ENCODE measurements at places on chromosomes 1 and 21.

DNA sequence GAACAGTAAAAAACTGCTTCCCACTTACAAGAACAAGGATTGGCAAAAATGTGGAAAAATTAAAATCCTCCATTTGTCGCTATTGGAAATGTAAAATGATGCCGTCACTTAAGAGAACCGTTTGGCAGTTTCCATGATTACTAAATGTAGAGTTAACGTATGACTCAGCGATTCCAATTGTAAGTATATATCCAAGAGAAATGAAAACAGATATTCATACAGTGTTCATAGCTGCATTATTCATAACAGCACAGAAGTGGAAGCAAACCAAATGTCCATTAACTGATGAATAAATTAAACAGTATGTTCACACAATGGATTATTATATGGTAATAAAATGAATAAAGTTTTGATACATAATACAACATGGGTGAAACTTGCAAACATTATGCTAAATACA is 971.0 kb downstream of the AMY1C start:
- no peak for DNase-seq

GRCh38 chr1:224087286-224087794 is 26.6 kb upstream of the FBXO28 start:
- no peak for DNase-seq

DNA sequence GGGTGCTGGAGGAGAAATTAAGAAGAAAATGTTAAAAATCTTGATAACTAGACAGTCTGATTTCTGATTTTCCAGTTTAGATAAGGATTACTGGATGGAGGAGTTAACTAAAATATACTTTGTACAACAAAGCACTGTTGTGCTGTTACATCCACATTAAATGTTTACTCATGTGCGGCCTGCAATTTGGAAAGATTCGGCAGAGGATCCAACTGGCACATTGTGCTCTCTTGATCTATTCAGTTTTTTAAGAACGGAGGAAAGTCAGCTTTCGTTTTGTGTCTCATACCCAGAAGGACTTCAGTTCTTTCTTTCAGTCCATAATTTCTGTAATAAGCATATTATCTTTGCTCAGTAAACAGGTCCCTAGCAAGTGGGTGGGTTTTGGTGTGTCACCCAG is 52.5 kb downstream of the UCK2 start:
- no peak for DNase-seq

GRCh38 chr1:165481820-165482532 is 37.0 kb upstream of the RXRG start:
- DNase-seq, result no peak

DNA sequence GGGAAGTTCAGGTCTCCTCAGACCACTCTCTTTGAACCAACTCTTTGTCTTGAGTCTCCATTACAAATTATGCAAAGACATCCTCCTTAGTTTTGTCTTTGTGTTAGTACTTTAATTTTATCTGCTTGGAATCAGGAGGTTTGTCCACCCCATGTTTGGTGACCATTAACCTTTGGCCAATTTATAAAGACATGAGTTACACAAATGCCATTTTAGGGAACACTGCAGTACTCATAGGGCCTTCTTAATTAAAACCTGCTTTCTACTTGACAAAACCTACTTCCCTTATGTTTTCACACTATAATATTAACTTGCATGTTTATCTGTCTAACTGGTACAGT is 7.9 kb upstream of the CDC73 start:
- DNase-seq, result no peak

DNA sequence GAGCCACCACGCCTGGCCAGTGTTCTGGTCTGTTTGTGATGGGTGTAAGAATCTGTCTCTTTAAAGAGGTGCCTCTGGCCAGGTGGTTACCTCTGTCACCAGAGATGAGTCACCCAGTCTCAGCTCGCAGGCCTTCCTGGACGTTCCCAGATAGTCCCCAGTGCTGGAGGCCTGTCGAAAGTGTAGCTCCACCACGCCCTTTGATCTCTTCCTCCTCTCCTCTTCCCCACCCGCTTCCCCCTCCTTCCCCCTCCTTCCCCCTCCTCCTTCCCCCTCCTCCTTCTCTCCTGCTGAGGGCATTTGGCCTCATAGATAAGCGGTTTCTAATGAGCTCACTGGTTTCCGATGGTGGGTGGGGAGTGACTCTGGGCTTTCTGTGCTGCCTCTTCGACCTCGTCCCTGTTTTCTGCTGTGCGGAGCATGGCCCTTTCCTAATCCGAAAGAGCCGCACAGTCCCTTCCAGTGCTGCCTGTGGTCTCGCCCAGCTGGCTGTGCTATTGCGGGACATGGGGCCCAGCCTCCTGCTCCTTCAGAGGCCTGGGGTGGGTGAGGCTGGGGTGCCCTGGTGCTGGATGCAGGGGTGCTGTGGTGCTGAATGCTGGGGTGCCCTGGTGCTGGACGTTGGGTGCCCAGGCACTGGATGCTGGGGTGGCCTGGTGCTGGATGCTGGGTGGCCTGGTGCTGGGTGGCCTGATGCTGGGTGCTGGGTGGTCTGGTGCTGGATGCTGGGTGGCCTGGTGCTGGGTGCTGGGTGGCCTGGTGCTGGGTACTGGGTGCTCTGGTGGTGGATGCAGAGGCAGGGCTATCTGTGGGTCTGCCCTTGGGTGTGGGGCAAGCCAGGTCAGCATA is 19.2 kb downstream of the AGPAT3 start:
- DNase-seq, result peak; percentile 50

Measured in CD4-positive, alpha-beta T cell treated with Interleukin-17A for 4 hours (primary cell).